ENCODE measurements at places on chromosomes 4 and X.

GRCh38 chr4:147782087-147782781 is 50.3 kb downstream of the ARHGAP10 start:
- no peak for DNase-seq

DNA sequence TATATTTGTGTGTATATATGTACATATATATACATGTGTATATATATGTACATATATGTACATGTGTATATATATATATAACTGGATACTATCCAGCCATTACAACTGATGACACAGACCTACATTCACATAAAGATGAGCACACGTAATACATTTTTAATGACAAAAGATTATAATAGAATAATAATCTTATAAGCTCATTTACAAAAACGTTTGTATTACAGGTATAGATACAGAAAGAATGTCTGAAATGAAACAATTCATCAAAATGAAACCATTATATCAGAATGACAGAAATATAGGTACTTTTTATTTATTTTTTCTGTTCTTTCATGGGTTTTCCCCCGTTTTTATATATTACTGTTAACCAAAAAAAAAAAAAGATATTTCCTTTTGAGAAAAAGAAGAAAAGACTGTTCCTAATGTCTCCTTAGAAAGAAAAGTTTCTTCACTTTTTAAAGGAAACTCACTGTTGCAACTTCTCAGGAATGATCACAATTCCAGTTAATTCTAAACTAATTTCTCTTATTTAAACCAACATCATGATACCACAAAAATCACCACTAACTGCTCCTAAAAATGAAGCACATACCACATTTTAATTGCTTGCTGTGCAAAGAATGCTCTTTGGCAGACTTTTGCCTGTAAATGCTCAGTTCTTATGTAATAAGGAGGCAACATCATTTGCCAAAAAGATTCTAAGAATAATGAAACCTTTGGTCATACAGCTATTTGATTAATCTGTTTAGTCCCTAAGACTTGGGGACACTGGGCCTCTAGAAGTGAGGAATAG is 18.9 kb downstream of the LEF1 start:
- no peak for DNase-seq

GRCh38 chr4:48668254-48669017 is 111.6 kb downstream of the FRYL start:
- no peak for DNase-seq

- no peak for DNase-seq
Measured at GRCh38 chrX:96861218-96861617, 22.5 kb upstream of the RPA4 start.

DNA sequence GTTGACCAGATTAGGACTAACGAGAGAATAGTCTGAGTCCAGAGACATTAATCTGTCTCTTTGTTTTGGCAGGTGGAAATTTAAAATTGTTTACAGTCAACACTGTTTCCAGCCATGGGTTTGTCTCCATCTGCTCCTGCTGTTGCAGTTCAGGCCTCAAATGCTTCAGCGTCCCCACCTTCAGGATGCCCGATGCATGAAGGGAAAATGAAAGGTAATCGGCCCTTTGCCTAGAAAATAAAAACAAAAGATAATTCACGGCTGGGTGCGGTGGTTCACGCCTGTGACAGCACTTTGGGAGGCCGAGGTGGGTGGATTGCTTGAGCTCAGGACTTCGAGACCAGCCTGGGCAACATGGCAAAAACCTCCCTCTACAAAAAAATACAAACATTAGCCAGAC is 815 bp downstream of the HCCS start:
- DNase-seq = no peak

GRCh38 chrX:19986531-19986930 is 4.3 kb downstream of the BCLAF3 start:
- no peak for DNase-seq

- DNase-seq = no peak
Measured at GRCh38 chrX:68440940-68441339, 7.6 kb upstream of the OPHN1 start.

DNA sequence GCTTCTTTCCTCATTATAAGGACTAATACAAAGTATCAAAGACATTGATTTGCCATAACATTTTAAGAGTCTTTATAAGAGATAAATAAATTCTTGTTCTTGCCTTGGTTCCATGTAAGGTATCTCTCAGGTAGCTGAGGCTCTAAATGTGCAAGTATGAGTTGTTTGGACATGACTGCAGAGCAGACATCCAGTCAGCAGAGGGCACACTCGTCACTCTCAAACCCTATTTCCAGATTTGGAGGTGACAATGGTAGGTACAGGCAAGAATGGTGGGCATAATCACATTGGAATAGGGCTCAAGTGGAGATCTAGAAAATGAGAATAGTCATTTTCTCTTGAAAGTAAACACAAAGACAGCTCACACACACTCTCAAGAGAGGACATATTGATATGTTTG is 133.3 kb upstream of the ZIC3 start:
- DNase-seq = no peak

DNA sequence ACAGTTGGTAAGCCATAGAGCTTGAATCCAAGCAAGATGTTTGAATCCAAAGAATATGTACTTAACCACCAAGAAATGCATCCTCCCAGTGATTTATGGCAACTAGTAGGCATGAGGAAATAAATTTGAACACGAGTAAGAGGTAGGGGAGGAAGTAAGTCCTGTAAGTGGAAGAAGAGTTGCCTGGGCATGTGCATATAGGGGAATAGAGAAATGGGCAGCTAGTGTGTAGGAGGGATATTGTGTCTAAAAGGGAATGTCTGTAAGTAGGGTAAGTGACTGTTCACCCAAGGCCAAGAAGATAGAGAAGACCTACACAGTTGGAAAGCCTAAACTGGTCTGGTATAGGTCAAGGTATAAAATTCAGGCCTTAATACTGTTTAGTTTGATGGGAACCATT is 4.6 kb downstream of the SH3BGRL start:
- no peak for DNase-seq

- DNase-seq = no peak
Measured at GRCh38 chr4:153137159-153137558, 67.1 kb upstream of the TRIM2 start.

DNA sequence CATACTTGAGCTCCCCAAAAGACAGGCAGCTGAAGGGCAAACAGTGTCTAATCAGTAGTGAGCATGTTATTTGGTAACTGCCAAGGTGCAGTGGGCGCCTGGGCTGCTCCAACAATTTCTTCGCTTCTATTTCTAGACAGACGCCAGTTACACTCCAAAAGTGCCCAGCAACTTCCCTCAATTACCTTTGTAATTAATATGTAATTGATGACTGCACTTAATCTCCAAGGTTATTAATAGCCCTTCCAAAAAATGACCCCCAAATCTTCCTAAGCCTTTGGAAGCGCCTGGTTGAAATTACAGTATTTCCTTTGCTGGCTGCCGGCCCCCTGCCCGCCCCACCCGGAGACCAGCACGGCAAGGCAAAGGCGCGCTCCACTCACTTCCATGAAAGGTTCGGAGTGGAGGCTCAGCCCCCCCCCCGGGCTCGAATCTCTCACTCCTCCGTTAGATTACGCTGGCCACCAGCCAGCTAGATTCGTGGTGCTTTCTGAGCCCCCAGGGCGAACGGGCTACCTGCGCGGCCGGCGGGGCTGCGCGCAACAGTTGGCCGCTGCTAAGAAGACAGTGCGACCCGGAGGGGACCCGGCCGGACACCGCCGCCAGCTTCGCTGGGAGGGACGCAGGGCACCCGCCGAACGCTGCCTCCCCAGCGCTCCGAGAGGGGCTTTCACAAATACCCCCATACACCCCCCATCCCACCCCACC is 1.9 kb downstream of the GPC4 start:
- DNase-seq = no peak

GRCh38 chr4:165813606-165814005 is 59.4 kb upstream of the TLL1 start:
- no peak for DNase-seq

DNA sequence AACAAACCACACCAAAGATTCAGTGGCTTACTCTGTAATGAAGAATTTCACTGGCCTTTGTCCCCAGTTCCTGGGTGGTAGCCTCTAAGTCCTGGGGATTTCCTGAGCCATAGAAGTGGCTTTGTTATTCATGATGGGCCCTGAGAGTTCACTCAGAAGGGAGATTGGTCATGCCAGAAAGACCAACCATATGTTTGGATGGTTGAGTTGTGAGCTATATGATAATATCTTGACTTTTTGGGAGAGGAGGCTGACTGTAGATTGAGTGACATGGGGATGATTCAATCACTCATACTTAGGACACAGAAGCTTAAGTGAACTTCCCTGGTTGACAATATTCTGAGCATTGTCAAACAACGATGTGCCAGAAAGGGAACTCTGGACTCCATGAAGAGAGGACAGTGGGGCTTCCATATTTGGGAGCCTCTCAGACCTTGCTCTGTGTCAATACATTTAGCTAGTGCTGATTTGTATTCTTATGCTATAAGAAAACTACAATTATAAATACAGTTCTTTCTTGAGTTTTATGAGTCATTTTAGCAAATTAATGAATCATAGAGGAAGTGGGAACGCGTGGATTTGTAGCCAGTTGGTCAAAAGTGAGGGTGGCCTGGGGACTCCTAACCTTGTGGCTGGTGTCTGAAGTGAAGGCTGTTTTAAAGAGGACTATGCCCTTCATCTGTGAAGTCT is 392.0 kb downstream of the GBA3 start:
- DNase-seq = no peak

DNA sequence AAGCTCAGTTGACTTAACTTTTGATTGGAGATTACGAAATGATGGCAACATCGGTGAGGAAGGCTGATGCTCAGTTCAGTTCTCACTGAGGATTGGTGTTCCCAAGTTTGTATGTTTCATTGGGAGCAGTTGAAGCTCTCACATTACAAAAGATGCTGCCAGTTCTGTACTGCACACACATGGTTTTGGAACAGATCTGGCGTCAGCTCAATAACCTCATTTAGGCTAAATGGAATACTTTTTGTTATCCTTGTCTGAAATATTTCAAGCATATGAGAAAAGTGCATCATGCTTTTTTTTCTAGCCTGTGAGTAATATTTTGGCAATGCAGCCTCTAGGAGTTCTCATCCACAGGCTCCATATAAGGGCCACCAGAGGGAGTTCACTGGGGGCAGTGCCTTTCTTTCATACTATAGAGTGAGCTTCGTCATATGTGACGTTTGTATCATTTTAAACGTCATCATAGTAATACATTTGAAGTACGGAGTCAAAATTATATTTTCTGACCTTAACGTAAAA is 4.1 kb downstream of the ENPEP start:
- no peak for DNase-seq

DNA sequence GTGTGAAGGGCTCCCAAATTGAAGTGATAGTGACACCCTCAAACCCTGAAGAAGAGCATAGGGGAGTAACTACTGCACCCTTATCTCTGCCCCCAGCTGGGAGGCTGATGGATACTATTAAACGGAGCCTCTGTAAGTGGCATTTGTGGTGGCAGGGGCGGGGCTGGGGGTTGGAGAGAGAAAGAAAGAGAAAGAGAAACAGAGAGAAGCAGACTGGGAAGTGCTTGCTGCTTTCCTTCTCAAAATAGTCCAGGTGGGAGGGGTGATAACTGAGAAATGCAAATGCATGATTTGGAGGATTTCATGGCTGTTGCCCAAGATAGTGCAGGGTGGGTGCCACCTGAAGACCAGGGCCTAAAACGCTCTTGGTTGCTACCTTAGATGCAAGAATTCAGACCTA is 253.5 kb upstream of the GATB start:
- peak; percentile 30 for DNase-seq

DNA sequence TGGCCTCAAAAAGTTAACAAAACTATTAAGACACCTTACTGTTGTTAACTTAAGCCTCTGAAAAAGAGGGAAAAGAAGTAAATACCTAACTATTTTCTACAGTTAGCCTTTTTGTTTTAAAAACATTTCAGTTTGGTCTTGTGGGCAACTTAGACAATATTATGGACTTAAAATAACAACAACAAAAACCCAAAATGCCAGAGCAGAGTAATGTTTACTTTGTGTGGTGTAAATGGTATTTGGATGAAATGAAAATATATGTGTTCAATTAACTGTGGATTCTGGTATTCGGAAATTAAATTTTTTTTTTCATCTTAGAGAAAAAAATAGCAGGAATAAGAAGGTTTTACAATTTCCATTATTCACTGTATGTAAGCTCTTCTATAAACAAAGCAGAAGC is 79.6 kb upstream of the NPNT start:
- DNase-seq = no peak

GRCh38 chr4:136653640-136654406 is 878.5 kb downstream of the PCDH18 start:
- DNase-seq = no peak

DNA sequence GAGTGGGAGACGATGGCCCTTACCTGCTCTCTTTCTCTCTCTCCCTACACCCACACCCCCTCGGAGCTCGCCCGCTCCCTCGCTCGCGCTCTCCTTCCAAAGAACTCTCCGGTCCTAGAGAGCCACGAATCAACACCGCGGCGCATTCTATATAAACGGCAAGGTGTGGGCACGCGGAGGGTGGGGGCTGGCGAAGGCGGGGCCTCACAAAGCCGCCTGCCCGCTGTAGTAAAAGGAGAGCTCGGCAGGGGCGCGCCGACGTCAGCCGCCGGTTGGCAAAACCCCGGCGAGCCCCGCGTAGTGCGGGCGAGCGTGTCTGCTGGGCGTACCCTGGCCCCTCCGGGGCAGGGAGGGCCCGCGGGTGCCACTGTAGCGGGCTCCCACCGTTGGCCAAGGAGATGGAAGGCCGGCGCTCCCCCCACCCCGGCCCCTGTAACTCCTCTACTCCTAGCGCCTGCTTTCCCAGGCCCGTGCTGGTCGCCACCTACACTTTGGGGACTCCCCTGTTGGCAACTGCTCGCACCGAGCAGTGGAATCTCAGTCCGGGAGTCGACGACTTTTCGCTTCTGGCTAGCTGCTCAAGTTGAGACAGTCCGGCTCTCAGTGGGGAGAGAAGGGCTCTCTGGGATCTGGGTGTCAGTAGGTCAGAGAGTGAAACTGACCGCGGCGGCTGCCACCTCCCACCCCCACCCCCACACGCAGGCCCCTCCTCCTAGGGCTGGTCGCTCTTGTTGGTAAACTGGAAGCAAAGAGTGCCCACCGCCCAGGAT is 325.5 kb upstream of the F9 start:
- DNase-seq = no peak

- no peak for DNase-seq
Measured at GRCh38 chr4:40722576-40723161, 27.1 kb upstream of the NSUN7 start.

GRCh38 chr4:151555151-151555945 is 146.4 kb downstream of the FHIP1A start:
- no peak for DNase-seq

DNA sequence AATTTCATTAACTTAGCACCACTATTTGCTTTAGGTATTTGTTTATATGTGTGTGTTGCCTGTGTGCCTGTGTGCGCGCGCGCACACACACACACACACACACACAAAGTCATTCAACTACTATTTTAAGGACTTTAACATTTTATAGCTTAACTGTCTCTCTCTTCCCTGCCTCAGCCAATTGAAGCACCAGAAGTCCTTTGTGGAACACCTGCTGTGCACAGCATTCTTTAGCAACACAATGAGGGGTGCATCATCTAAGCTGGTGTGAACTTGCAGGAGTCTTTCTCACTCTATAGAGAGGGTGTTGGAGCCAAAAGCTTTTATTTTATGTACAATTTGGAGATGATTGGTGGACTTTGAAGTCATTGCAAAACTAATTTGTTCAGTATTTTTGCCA is 31.3 kb downstream of the SLIT2 start:
- DNase-seq = no peak
